ENCODE measurements at places on chromosomes 2 and 18.

DNA sequence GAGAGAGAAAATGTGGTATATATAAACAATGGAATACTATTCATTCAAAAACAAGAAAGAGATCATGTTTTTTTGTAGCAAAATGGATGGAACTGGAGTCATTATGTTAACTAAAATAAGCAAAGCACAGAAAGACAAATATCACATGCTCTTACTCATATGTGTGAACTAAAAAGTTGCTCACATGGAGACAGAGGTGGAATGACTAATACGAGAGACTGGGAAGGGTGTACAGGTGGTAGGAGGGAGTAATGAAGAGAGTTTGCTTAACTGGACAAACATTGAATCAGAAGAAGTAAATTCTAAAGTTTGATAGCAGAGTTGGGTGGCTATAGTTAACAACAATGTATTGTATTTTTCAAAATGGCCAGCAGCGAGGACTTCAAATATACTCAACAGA, 1080.7 kb upstream of the CHAC2 start:
- no peak for DNase-seq

DNA sequence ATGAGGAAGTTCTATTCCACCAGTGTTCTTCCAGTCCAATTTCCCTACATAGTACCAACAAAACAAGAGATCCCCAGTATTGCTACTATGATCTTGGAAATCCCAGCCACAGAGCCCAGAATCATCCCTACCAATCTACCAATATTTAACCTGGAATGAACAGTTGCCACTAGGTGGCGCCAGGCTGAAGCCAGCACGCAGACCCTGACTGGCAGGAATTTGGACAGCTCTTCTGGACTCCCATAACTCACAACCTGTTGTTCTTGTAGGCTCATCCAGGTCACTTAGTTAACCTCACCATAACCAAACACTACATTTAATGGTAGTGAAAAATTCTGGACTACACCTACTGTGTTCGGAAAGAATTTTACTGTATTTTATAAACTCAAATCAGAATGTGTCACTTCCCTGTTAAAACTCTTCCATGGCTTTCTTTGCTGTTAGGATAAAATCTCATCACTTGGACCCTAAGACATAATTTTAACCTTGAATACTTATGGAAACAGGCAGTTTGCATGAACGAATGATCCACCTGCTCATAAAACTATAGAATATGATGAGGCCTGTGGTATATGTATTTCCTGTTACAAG, 59.8 kb upstream of the SLC38A11 start:
- peak; percentile 50 for DNase-seq

DNA sequence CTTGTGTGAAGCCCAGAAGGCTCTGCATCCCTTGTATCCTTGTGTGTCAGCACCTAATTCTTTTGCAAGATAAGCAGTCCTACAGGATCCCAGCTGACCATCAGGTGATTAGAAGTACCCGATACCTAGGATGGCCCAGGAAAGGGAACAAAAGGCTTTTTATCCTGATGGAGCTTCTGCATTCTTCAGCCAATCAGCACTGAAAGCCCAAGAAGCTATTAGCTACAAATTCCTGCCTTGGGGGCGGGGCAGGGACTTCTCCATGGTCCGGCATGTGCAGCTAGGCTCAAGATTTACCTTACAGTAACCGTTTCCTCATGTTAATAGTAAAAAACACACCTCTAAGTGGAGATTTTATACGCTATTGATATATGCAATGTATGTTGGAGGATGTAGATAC, 264.6 kb upstream of the THUMPD2 start:
- no peak for DNase-seq

DNA sequence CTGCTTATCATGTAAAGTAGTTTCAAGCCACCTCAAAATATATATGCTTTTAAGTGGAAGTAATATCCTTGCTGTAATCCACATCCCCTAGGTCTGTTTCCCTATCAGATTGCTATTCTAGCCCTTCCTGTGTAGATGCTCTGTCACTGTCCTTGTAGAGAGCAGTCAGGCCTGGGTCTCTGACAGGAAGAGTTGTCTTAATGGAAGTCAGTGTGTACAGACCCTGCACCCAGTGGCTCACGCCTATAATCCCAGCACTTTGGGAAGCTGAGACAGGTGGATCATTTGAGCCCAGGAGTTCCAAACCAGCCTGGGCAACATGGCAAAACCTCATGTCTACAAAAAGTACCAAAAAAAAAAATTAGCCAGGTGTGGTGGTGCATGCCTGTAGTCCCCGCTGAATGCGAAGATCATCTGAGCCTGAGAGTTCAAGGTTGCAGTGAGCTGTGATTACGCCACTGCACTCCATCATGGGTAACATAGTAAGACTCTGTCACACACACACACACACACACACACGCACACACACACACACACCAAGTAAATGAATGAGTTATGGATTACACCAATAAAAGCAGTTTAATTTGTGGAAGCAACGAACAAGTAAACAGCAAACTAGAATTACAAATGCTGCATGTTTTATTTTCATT, 70.2 kb upstream of the DSC1 start:
- DNase-seq: no peak

- no peak for DNase-seq
Observed at GRCh38 chr2:64338910-64339500, 115.0 kb upstream of the LGALSL start.

DNA sequence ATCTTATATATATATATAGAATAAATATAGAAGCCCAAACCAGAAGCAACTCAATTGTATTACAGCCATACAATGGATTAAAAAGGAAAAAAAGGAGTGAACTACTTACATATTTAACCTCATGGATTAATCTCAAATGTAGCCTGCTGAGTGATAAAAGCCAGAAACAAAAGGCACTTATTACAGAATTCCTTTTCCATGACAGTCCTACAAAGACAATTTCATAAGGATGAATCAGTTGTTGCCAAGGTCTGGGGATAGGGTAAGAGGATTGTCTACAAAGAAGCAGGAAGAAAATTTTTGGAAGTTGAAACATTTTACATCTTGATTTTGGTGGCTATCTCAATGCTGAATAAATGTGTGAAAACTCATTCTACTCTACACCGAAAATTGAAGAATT, 103.9 kb upstream of the DCC start:
- no peak for DNase-seq

- DNase-seq: no peak
Observed at GRCh38 chr2:190098851-190099250, 36.3 kb upstream of the MSTN start.

GRCh38 chr2:44564752-44565151, 203.0 kb downstream of the CAMKMT start:
- no peak for DNase-seq

DNA sequence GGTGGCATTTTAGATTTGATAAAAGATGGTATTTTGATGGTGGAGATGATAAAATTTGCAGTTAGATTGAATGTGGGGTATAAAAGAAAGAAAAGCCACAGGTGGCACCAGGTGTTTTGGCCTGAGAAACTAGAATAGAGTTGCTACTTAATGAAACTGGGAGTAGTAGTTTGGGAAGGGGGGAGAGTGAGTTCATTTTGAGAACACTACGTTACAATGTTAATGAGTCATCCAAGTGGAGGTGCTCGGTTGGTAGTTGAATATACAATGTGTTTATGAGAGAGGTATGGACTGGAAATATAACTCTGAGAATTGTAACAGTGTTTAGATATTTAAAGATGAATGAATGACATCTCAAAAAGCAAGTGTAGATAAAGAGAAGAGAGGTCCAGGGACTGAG, 26.4 kb downstream of the EPG5 start:
- no peak for DNase-seq

- no peak for DNase-seq
Observed at GRCh38 chr2:157838442-157839161, 37.5 kb downstream of the ACVR1 start.

- DNase-seq: no peak
Observed at GRCh38 chr2:128215897-128216642, 102.6 kb downstream of the HS6ST1 start.

- peak; percentile 18 for DNase-seq
Observed at GRCh38 chr2:54360055-54360792, 95.9 kb upstream of the SPTBN1 start.

GRCh38 chr2:44974064-44974715, 32.7 kb downstream of the SIX3 start:
- DNase-seq: no peak

GRCh38 chr2:72955228-72956049, 38.1 kb downstream of the EMX1 start:
- no peak for DNase-seq

GRCh38 chr18:41982942-41983660, 28.1 kb downstream of the PIK3C3 start:
- no peak for DNase-seq

GRCh38 chr2:216013080-216013909, at the start of gene MREG:
TSS of gene MREG (minus strand) at chr2:216013551. CDS start at chr2:216013327, 224 bp downstream.
- peak; percentile 56 for DNase-seq

DNA sequence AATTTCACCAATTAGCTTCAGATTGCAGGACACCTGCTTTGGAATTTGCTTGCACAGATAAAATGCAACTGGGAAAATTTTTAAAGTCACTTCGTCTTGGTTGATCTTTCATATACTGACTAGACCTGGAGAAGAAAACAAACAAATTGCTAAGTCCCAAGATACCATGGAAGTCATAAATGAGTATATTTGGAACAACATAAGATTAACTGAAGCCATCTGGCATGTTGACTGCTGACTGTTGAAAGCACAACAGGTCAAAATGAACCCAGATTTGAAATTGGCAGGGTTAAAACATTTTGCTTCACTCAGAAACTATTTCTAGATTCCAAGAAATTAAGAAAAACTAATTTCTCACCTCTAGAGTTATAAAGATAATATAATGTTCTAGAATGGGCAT, 470.7 kb downstream of the LPIN1 start:
- DNase-seq: no peak

DNA sequence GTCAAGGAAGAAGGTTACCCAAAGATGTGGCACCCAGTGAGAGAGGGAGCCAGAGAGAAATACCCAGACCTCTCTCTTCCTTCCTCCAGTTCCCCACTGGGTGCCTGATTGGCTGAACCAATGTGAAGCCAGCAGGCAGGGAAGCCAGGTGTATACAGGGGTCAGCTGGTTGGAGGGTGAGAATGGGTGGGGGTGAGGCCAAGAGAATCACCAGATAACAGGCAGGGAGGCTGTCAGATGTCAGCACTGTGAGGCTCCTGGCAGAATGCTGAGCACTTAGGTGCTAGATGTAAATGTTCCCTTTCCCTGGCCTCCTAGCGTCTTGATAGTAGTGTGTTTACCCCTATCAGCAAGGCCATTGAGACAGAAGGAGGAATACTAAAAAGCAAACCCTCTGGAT, 104.0 kb upstream of the MGAT5 start:
- DNase-seq: no peak

- DNase-seq: no peak
Observed at GRCh38 chr2:42128721-42129486, 40.2 kb upstream of the EML4 start.

DNA sequence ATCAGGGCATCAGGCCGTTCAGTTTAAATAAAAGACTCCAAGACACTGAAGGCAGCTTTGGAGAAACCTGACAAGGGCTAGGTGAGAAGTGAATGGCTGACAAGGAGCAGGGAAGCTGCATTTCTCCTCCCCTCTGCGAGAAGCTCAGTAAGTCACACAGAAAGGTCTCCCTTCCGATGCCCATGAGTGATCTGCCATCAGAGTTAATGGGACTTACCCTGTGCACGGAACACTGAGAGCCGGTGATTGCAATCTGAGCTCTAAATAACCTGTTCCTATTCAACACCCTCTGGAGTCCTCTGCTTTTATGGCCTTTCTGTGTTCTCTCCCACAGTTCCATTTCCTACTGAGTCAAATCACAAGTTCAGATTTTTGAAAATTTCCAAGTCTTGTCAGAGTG, 322.2 kb upstream of the MYT1L start:
- DNase-seq: no peak

DNA sequence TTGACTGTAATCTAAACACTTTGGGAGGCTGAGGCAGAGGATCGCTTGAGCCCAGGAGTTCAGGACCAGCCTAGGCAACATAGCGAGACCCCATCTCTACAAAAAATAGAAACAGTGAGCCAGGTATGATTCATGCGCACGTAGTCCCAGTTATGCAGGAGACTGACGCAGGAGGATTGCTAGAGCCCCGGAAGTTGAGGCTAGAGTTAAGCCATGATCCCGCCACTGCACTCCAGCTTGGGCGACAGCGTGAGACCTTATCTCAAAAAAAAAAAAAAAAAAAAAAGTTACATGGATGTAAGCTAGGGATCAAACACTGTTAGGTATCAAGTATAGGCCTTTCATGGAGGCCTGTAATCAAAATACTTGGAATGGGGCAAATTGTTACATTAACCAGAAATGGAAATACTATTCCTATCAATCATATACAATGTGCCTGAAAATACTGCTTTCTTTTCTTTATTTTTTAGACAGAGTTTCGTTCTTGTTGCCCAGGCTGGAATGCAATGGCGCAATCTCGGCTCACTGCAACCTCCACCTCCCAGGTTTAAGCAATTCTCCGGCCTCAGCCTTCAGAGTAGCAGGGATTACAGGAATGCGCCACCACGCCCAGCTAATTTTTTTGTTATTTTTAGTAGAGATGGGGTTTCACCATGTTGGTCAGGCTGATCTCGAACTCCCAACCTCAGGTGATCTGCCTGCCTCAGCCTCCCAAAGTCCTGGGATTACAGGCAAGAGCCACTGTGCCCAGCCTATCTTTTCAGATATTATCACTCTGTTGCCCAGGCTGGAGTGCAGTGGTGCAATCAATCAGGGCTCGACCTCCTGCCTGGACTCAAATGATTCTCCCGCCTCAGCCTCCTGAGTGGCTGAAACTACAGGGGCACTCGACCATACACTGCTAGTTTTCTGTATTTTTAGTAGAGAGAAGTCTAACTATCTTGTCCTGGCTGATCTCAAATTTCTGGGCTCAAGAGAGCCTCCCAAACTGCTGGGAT, 27.2 kb downstream of the XPO1 start:
- DNase-seq: no peak

- DNase-seq: no peak
Observed at GRCh38 chr2:48036312-48036711, 130.0 kb upstream of the FBXO11 start.

GRCh38 chr2:43934567-43934966, 61.2 kb downstream of the LRPPRC start:
- no peak for DNase-seq

DNA sequence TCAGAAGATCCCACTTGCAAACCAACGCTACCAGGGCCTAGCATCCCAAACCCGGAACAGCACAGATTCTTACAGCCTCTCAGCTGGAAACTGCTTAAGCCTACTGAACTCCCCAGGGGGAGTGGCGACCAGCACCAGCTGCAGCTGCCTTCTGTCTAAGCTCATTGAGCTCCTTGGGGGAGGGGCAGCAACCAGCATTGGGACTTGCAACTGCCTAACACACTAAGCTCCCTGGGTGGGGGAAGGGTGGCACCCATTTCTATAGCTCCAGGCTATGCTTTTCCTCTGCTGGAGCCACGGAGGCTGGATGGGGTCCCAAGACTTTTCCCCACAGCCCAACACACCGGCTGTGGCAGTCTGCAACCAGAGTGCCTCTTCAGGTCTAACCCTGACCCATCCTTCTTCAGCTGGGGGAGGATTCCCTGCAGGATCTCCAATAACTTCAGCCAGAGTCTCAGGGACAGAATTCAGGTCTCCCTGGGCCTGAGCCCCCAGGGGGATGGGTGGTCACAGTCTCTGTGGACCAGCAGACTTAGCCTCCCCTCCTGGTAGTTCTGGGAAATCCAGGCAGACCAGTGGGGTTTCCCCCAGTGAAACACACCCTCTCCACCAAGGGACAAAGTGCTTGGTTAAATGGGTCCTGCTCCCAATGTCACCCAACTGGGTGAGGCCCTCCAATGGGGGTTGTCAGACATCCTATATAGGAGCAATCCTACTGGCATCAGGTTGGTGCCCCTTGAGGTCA, 45.9 kb upstream of the ITGA4 start:
- DNase-seq: no peak

- DNase-seq: no peak
Observed at GRCh38 chr2:58651930-58652329, 410.8 kb upstream of the FANCL start.

GRCh38 chr2:8157621-8158430, 524.0 kb upstream of the ID2 start:
- DNase-seq: no peak

Measured in right renal cortex interstitium (tissue), 3 donors.